Stimulated activated CD8-positive, alpha-beta memory T cell treated with anti-CD3 and anti-CD28 coated beads, Interleukin-7, amount 100 ng/mL, for 1 hour (primary cell): ENCODE measurements at places on chromosomes 7 and 10.

DNA sequence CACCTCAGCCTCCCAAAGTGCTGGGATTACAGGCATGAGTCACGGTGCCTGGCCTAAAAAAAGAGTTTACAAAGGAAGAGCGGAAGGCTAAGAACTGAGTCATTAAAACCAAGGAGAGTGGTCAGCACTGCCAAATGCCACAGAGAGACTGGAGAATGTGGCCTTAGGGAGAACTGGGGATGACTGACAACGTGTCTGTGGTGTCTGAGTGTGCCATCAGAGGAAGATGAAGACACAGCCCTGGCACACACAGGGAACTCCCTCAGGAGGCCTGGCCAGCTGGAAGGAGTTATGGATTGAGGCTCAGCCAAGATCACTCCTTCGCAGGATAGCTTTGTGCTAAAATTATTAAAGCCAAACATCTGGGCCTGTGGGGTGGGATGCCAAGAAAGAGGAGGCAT is 3.9 kb upstream of the INA start:
- DNase-seq: no peak

GRCh38 chr7:95470452-95470851 is 15.3 kb upstream of the ASB4 start:
- no peak for DNase-seq

DNA sequence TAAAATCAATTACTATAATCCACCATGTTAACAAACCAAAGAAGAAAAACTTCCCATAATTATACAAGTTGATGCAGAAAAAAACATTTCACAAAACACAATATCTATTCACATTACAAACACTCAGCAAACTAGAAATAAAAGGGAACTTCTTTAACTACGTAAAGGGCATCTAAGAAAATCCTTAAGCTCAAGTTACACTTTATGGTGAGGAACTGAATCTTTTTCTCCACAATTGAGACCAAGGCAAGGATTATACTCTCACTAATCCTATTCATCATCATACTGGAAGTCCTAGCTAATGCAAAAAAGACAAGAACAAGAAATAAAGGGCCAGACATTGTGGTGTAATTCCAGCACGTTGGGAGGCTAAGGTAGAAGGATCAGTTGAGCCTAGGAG is 159.9 kb downstream of the ZNF365 start:
- DNase-seq: no peak

GRCh38 chr10:108783897-108784296 is 1139.4 kb downstream of the XPNPEP1 start:
- no peak for DNase-seq

GRCh38 chr10:7133278-7133677 is 277.6 kb downstream of the SFMBT2 start:
- no peak for DNase-seq

DNA sequence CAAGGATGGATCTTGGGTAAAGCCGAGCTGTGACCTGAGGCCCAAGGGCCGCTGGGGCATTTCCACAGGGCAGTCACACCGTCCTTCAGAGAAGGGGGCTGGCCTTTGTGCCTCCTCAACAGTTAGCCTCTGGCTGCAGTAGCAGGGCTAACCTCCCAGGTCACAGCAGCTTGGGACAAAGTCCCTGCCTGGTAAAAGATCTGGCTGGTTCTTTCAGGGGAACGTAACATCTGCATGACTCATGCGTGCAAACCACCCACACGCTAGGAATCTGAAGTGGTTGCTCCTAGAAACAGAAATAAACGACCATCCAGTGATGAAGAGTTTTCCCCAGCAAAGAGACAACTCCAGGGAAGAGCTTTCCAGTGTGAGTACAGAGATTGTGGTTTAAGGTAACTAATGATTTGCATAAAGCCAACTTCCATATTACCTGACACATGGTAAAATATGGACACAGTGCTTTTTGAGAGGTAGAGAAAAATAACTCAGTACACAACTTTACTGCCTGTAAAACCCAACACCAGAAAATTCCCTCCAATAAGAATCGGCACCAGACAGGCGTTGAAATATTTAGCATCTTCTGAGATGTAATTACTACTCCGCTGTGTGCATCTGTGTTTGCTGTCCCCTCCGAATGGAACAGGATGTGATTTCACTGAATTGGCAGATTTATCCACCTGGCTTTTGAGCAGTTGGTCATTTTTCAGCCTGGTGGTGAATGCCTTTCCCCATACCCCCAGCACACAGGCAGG is 84.9 kb upstream of the ADRB1 start:
- DNase-seq: no peak

DNA sequence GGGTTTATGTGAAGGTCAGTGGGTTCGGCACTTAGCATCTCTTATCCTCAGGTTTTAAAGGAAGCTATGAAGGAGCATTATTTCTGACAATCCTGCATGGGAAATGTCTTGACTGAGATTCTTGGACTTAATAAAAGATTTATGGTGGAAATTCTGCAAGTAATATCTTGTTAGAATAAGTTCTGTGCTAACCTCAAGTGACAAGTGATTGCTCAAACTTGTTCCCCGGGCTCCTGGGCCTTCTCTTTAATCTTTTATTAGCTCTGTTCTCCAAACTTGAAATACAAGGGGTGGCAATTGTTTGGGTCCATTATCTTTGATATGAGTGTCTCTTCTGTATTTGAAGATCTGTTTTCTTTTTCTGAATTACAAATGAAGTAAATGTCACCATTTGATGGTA is 140.6 kb upstream of the CTBP2 start:
- DNase-seq: no peak

GRCh38 chr7:12638851-12639456 is 48.5 kb upstream of the ARL4A start:
- DNase-seq: no peak

- DNase-seq: no peak
Measured at GRCh38 chr7:151020231-151020630, 4.1 kb downstream of the ATG9B start.
